ENCODE measurements at places on chromosomes 16 and 17.

GRCh38 chr16:4908854-4909401 lies 28.0 kb downstream of the PPL start:
- DNase-seq: no peak

DNA sequence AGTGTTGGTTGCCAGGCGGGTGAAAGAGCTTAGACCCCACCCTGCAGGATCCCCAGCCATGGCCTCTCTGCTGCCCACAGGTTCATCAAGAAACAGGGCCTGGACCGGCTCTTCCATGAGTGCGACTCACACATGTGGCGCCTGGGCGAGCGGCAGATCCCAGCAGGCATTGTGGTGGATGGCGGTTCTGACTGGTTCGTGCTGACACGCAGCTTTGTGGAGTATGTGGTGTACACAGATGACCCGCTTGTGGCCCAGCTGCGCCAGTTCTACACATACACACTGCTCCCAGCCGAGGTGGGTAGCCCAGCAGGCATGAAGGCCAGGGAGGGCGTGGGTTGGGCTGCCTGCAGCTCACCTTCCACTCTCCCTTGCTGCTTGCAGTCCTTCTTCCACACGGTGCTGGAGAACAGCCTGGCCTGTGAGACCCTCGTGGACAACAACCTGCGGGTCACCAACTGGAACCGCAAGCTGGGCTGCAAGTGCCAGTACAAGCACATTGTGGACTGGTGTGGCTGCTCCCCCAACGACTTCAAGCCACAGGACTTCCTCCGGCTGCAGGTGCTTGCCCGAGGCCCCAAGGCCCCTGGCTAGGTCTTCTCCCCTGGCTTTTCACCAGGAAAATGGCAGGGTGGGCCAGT lies 9.9 kb downstream of the XYLT2 start:
- DNase-seq: no peak

GRCh38 chr16:89244754-89245153 lies 27.3 kb downstream of the ZNF778 start:
- no peak for DNase-seq

- no peak for DNase-seq
Measured at GRCh38 chr17:54838651-54839421, 61.8 kb upstream of the TOM1L1 start.

DNA sequence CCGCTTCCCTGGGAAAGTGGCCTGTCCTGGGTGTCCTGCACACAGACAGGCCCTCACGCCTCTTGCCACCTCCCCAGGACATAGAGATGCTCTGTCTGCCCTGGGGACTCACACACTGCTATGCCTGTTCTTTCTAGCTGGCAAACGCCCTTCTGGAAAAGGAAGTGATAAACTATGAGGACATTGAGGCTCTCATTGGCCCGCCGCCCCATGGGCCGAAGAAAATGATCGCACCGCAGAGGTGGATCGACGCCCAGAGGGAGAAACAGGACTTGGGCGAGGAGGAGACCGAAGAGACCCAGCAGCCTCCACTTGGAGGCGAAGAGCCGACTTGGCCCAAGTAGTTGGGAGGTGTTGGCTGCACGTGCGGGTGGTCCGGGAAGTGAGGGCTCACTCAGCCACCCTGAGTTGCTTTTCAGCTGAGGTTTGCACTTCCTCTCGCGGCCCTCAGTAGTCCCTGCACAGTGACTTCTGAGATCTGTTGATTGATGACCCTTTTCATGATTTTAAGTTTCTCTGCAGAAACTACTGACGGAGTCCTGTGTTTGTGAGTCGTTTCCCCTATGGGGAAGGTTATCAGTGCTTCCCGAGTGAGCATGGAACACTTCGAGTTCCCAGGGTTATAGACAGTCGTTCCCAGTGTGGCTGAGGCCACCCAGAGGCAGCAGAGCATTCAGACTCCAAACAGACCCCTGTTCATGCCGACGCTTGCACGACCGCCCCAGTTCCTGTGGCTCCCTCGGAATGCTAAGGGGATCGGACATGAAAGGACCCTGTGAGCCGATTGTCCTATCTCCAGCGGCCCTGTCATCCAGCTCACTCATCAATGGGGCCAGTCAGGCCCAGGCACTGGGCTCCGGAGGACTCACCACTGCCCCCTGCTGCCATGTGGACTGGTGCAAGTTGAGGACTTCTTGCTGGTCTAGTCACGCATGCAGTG lies 3.5 kb upstream of the RPL13 start:
- peak; percentile 90 for DNase-seq

- peak; percentile 32 for DNase-seq
Measured at GRCh38 chr17:7177191-7177953, 1.8 kb downstream of the ASGR1 start.

DNA sequence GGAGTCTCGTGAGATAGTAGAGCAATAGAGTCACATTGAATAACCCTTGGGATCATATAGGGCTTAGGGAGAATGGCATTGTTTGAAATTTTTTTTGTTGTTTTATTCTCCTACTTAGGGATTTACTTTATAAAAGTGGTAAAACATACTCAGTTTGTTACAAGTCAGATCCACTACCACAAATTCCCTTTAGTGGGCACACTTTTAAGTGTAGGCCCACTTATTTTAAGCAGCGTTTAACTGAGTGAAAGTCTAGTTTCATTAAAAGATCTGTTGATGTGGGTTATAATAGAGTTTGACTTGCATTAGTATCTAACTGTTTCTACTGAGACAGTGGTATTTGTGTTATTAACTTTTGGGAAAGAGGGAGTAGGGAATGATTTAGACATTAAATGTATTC lies 49.3 kb downstream of the USP10 start:
- DNase-seq: no peak

GRCh38 chr16:66474750-66475199 lies 47.7 kb downstream of the BEAN1 start:
- no peak for DNase-seq

DNA sequence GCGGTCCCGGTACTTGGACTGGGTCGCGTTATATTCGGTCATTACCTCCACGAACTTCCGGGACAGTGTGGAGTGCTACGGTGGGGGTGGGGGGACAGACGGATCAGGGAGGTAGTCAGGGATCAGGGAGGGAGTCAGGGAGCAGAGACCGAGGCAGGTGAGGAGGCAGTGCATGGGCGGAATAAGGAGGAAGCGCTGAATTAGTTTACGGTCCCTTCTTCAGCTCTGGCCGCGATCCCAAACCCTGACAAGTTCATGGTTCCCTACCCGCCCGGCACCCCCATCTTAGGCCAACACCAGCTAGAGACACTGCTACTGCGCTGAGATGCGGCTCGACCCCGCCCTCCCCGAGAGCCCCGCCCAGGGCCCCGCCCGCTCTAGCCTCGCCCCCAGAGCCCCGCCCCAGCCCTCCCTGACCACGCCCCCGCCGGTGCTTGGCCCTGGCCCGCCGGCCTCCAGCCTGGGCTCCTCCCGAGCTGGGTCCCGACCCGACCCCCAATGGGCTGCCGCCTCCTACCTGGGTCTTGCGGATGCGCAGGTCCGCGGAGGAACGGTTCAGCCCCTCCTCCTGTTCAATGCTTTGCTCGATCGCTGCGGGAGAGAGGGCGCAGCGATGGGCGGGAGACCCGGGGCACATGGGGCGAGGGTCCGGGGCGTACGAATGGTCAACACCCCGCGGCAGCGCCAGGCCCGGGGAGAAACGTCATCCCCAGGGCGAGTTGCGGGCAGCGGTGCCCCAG lies 12.1 kb downstream of the HSD3B7 start:
- DNase-seq: no peak

DNA sequence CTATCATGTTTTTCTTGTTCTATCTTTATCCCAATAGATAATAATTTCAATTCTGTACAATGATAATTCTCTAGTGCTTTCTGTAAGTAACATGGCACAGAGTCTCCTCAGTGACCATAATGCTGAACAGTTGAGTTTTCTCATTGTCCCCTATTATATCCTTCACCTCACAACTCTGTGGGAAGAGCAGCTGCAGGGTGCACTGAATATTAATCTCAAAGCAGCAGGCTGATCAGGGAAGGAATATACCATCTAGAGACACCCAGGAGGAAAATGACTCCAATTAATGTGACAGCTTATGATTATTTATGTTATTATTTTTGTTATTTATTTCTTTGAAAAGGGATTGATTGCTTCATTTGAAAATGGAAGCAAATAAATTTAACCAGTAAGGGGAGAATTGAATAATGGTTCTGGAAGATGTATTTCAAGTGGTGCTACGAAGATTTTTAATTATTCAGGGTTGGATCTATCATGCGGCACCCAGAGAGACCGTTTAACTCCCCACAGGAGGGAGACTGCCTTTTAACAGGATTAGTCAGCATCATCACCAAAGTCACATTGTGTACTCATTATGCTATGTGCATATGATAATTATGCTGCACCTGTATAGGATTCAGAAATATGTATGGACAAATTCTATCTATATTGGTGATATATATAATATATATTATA lies 1015.7 kb upstream of the GOT2 start:
- no peak for DNase-seq

GRCh38 chr17:13513039-13513405 lies 88.7 kb downstream of the HS3ST3A1 start:
- DNase-seq: no peak

DNA sequence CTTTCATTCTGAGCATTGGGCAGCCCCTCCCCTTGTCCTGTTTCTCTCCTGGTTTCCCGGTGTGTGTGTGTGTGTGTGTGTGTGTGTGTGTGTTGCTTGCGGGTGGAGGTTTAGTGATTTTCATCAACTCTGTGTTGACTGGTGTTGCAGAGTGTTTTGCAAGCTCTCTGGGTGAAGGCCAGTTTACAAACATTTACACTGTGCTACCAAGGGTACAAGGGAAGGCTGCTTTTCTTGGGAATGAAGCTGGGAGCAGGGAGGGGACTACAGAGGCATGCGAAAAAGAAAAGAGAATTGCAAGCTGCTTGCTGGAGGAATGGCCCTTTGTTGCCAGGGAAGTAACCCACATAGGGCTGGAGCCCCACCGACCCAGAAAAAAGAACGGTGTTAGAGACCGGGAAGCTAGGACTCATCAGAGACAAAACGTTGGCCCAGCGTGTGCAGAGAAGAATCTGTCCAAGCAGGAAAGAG lies 29.6 kb downstream of the HS3ST3B1 start:
- DNase-seq: no peak

DNA sequence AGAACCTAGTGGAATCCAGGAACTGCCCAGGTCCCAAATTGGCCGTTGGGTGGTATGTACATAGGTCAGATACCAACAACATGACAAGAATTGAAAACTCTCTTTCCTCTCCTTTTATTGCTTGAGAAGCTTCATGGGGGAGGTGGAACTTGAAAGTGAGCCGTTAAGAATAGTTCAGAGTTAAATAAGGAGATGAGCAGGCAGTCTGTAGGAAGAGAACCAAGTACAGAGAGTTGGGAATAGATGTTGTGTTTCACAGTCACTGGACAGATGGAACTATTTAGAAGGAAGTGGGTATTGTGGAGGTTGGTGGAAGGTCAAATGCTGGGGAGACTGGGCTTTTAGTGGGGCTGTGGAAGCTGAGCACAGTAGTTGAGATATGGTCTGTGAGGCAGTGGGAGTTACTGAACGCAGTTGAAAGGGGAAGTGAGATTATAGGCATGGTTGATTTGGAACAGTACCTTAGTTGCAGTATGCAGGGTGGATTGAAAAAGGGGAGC lies 26.4 kb downstream of the ARHGAP44 start:
- no peak for DNase-seq

Measured in anterior cingulate cortex (tissue), 58 donors.